Kidney capillary endothelial cell (primary cell): ENCODE measurements at places on chromosomes 2 and 18.

DNA sequence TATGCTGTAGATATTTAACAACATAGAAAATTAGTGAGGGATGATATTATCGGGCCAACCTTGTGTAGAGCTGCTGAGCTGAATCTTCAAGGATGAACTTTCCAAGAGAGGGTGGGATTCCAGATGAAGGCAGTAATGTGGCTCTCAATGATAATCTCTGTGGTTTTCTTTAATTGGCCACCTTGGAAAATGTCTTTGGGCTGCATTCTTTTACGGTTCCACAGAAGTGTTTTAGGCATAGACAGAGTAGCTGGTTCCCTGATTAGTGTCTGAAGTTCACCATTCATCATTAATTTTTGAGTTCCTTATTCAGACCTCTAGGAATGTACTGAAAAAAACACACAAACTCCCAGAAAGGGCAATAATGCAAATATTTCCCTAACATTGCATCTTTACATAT, 1566.9 kb upstream of the PIK3C3 start:
- DNase-seq, result no peak

DNA sequence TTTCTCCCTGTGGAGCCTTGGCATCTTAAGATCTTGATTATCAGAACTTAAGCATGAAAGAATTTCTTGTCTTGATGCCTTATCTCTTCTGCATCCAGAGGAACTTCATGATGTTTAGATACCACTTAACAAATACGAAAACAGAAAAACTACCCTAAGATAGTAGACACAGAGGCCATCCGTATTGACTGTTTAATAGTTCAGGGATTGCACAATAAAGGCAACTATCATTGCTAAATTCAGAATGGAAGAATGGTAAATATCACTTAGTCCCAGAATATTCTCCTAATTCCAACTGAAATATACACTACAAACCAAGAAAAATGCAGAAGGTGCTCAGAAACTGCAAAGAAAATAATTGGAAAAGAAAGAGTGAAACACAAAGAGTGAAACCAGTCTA, 214.6 kb upstream of the VWC2L start:
- no peak for DNase-seq

- peak; percentile 67 for DNase-seq
Measured at GRCh38 chr18:48541026-48541746, 2.4 kb downstream of the CTIF start.

DNA sequence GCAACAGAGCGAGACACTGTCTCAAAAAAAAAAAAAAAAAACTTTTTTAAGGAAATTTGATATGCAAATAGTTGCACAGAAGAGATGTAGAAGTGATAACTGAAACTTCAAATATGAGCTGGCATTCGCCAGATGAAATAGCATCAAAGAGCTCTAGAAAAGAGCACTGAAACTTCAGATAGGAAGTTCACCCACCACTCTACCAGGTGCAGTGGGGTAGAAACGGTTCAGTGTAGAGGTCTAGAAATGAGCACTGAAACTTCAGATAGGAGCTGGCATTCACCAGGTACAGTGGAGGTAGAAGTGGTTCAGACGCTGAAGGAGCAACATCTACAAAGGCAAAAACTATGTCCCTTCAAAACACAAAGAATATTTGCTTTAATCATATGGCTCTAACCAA, 9.0 kb upstream of the ONECUT2 start:
- no peak for DNase-seq

GRCh38 chr18:80159713-80160636, 50.9 kb downstream of the ADNP2 start:
- peak; percentile 42 for DNase-seq
